Vagina (tissue), 2 donors: ENCODE measurements at places on chromosomes 16 and 17. TPM values are rescaled to one million over a fixed set of nuclear protein-coding genes. Genes with fewer than 3 reads are reported as not detected.

Gene ACSM5
- total RNA-seq = 2.9 TPM

Gene KRT27
- total RNA-seq = not detected

Gene TNFRSF13B
- total RNA-seq = not detected

Gene SCARF1
- total RNA-seq = 26.3 TPM

DNA sequence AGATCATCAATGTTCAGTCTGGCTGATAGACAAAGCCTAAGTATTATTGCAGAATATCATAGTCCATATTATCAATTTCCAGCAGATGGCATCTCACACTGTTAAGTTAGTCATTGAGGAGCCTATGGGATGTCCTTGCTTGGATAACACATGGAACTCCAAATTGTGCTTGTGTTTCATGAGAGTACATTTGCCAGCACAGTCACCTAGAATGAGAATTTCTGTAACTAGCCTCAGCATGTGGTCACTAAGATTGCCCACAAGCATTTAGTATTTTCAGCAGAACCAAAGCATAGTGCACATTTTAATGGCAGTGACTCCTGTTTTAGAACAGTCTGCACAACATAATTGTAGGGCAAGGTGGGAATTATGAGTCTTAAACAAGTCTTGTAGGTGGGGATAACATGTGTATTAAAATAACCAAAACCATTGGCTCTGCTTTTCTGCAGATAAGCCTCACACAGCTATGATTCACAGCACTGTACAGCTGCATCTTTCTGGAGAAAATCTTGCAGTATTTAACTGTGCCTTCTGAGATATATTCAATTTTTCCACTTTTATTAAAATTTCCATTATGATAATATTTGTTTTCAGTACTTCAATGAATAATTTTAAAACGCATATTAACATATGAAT lies 882.8 kb upstream of the SOX9 start:
- no peak for DNase-seq
- no peaks in the 10 kb centered on the region for H3K36me3 ChIP-seq
- no peaks in the 10 kb centered on the region for H3K27me3 ChIP-seq
- H3K4me1 ChIP-seq = no peaks in the 10 kb centered on the region
- H3K4me3 ChIP-seq = no peak overlapping the region

Gene KCTD11
- 12.5 TPM for total RNA-seq

Gene CCDC92B
- 0.25 TPM for total RNA-seq

GRCh38 chr16:26491962-26492361 lies 574.8 kb upstream of the C16orf82 start:
- no peaks in the 10 kb centered on the region for H3K27me3 ChIP-seq
- no peaks in the 10 kb centered on the region for H3K4me1 ChIP-seq
- no peaks in the 10 kb centered on the region for H3K36me3 ChIP-seq
- H3K27ac ChIP-seq = no peak overlapping the region
- DNase-seq = no peak
- no peak overlapping the region for H3K4me3 ChIP-seq

GRCh38 chr16:87351320-87351698 lies 32.3 kb downstream of the FBXO31 start:
- H3K27ac ChIP-seq = peak overlapping the region; percentile 39
- H3K27me3 ChIP-seq = no peaks in the 10 kb centered on the region
- H3K36me3 ChIP-seq = peaks cover 23% of the 10 kb centered on the region
- no peak for DNase-seq

- peaks cover 14% of the 10 kb centered on the region for H3K4me1 ChIP-seq
- H3K36me3 ChIP-seq = no peaks in the 10 kb centered on the region
- no peak overlapping the region for H3K4me3 ChIP-seq
- no peak overlapping the region for H3K27ac ChIP-seq
Observed at GRCh38 chr16:84816023-84816422, 3.8 kb upstream of the CRISPLD2 start.

Gene KIFC3
- 36.8 TPM for total RNA-seq

Gene SEPTIN12
- not detected for total RNA-seq

DNA sequence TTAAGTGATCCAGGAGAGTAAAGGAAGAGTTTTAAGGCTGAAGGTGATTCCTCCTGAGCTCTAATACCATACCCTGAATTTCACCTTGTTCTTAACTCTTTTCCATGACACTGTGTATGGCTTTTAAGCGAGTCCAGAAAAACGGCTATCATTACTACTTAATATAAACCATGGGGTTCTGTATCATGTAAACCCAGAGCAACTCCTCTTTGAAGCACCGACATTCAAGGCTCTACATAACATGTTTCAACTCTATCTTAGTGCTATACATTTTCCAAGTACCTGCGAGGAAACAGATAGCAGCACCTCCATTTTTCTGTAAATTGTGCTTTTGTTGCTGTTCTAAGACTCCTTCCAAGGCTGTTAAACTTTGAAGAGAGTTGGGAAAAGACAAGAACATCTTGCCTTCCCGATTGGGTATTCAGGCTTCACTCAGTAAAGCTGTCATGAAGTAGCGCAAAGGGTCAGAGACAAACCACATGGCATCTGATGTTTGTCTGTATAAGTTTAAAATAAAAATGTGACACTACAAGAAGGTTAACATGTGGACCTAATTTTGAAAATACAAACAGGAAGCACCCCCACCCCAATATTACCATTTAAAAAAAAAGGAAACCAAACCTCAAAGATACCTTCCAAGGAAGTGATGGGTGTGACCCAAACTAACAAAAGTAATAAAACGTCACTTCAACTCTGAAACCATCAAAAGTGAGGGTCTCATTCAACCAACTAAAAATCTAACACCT lies 3.9 kb downstream of the STAT5B start:
- no peaks in the 10 kb centered on the region for H3K27me3 ChIP-seq
- H3K36me3 ChIP-seq = no peaks in the 10 kb centered on the region
- no peak overlapping the region for H3K4me3 ChIP-seq
- DNase-seq = no peak
- peak overlapping the region; percentile 40 for H3K27ac ChIP-seq

Gene UTS2R
- total RNA-seq = not detected

Gene ITGAX
- total RNA-seq = 4.4 TPM

DNA sequence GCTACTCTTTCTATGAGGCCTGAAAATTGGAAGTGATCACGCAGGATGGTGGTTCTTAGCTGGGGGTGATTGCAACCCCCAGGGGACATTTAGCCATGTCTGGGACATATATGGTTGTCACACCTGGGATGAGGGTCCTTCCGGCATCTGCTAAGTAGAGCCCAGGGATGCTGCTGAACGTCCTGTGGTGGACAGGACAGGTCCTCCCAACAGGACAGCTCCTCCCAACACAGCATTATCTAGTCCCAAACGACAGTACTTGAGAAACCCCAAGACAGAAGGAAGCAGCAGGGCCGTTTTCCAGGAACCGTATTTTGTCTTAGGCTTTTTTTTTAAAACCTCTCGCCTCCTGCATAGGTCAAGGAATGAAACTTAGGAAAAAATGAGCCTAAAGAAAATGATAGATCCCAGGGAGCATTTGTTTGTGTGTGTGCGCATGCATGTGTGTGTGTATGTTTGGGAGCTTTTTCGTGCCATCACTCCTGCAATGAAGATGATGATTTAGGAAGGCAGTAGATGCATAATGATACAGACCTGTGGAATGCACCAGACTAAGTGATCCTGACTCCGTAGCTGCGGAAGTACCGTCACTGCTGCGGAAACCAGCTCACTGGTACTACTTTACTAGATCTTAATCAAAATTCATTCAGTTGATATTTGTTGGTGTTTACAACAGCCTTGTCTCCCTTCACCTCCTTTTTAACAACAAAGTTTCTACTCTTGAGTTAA lies 118.2 kb downstream of the SNX29 start:
- peaks cover 53% of the 10 kb centered on the region for H3K4me1 ChIP-seq
- no peak overlapping the region for H3K27ac ChIP-seq
- no peaks in the 10 kb centered on the region for H3K27me3 ChIP-seq
- no peaks in the 10 kb centered on the region for H3K36me3 ChIP-seq

DNA sequence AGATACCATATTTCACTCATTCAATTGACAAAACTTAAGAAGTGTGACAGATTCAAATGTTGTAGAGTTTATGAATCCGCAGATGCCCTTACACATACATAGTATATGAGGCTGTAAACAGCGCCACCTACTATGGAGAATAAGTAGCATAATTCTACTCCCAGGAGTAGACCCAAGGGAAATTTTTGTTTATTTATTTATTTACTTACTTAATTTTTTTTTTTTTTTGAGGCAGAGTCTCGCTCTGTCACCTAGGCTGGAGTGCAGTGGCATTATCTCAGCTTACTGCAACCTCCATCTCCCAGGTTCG lies 35.5 kb downstream of the GAN start:
- no peaks in the 10 kb centered on the region for H3K4me1 ChIP-seq
- H3K27me3 ChIP-seq = no peaks in the 10 kb centered on the region
- no peak for DNase-seq
- H3K4me3 ChIP-seq = no peak overlapping the region
- H3K36me3 ChIP-seq = peaks cover 10% of the 10 kb centered on the region

DNA sequence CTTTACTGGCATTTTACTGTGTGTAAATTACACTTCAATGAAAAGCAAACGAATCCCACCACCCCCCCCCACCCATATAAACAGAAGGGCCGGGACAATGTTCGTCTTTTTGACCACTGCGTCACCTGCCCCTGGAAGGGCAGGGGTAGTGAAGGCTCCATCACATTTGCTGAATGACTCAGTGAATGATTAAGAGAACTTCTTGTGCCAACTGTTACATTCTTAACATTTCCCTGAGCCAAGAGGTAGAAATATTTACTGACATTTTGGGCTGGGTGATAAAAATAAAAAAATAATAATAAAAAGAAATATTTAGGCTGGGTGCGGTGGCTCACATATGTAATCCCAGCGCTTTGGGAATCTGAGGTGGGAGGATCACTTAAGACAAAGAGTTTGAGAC lies 24.1 kb downstream of the C16orf96 start:
- H3K36me3 ChIP-seq = no peaks in the 10 kb centered on the region
- no peak overlapping the region for H3K27ac ChIP-seq
- DNase-seq = no peak
